Skeletal muscle cell (primary cell): ENCODE measurements at places on chromosomes 11 and 22.
A peak's percentile ranks its signal among the peaks of the same experiment; 100 is the strongest.

GRCh38 chr11:33160587-33160986 is 693 bp downstream of the CSTF3 start:
- no peak for DNase-seq

DNA sequence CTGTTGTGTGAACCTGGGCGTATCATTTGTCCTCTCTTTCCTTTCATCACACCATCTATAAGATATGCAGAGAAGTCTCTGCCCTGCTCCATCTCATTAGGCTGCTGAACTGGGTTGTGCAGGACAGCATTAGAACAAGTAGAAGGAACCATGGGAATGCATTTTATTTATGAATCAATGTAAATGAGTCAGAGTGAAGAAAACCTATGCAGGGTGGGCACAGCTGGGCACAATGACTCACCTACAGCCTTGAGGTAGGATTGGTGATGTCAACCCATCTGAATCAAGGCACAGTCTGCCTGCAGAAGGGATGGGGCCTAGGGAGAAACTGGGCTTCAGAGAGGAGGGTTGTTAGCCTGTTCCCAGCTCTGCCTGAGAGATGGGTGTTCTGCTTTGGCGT is 123.4 kb downstream of the CSNK2A3 start:
- no peak for DNase-seq

GRCh38 chr11:110878513-110878912 is 166.3 kb upstream of the ARHGAP20 start:
- peak; percentile 59 for DNase-seq

DNA sequence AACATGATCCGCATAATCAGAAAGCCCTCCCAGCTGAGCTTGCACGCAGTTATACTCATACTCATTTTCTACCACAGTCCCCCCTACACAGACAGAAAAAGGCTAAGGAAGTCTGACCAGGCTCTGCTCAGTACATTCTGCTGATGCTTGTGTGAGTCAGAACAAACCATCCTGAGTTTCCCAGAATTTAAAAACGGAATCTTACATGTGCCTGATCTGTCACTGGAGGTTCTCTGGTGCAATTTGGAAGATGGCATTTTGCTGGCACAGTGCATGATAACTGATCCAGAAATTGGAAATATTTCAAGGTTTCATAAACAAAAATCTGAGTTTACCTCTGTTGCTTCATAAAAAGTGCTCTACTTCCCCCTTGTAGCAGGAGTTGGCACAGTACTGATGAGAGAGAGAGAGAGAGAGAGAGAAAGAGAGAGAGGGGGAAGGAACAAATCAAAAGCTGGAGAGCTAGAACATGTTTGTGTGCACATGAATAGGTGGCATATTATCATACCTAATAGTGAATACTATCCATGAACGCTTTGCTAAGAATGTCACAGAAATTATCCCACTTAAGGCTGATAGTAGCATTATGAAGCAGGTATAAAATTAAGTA is 1085.3 kb downstream of the DLG2 start:
- no peak for DNase-seq

DNA sequence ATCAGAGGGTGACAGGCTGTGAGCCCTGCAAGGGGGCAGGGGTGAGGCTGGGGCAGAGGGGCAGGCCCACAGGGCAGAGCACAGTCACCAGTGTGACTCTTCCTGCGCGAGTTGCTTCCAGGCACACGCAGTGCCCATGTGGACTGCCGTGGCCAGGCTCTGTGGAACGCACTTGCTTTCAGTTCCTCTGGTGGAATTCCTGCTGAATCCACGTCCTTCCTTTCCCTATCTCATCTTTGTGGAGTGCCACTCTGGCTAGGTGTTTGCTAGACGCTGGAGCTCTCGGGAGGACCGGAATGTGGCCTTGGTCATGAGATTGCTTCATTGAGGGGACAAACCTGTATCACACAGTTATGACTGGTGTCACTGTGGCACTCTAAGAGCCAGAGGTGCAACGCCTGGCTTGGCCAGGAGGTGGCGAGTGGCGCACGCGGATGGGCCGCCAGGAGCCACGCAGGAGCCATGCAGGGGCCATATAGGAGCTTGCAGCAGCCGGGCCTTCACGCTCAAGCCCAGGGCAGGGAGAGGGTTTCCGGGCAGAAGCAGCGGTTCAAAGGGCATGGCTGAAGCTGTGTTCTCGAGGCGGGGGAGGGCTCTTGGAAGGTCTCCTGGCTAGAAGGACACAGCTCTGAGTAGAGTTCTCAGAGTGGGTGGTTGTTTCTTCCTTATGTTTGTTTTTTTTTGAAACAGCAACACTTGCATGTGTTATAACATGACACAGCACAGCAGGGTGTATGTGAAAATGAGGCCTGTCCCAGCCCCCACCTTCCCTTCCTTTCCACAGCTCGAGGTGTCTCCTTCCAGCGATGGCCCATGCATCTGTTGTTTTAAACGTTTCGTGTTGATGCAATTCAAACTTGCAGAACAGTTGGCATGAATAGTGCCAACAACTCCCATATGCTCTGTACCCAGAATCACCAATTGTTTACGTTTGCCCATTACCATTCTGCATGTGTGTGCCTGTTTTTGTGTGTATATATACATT is 36.2 kb downstream of the TBC1D22A start:
- DNase-seq = no peak

- DNase-seq = no peak
These were observed 1.6 kb downstream of the RAC2 start for GRCh38 chr22:37242395-37242918.

DNA sequence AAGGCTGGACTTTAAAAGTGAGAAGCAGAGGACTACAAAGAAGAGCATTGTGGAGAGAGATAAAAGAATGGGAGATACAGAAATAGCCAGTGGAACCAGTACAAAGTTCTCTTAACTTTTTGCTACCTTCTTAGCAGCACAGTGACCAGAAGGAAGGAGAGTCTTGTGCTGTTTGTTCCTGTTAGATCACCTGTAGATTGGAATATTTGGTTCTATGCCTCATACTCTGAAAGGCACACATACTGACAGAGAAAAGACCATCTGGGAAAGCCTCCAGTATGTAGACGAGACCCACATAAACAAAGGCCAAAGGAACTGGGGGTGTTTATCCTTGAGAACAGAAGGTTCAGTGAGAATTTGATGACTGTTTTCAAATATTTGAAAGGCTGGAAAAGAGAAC is 18.7 kb downstream of the RNF141 start:
- no peak for DNase-seq

DNA sequence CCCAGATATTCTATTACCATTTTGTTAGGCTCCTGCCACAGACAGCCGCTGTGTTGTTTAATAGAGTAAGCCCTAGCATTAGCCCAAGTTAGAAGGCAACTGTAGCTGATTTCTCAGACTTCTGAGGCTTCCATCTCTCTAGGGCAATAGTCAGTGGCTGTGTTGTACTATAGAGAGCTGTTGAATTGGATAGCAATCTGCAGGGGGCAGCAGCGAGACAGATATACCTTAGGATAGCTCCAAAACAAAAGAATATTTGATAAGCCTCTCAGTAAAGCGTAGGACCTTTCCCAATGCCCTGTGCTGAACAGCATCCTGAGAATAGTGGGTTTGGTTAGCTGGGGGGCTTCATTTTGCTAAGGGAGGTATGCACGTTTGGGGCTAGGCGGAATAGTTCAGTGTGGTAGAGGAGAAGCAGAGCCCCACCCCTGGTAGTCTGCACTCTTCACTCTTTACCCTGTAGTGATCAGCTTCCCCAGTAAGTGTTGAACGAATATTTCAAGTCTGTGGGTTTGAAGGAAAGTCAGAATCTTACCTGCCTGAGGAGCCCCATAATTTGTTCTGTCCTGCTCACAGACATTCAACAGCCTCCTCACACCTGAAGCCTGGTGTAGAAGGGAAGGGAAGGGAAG is 515.1 kb downstream of the INSC start:
- DNase-seq = no peak

GRCh38 chr11:61752925-61753521 is 587 bp downstream of the MYRF start:
- DNase-seq = no peak

- DNase-seq = no peak
These were observed 936.5 kb downstream of the TBC1D22A start for GRCh38 chr22:47698906-47699305.

- DNase-seq = no peak
These were observed 49.4 kb downstream of the RRAS2 start for GRCh38 chr11:14309425-14310192.

DNA sequence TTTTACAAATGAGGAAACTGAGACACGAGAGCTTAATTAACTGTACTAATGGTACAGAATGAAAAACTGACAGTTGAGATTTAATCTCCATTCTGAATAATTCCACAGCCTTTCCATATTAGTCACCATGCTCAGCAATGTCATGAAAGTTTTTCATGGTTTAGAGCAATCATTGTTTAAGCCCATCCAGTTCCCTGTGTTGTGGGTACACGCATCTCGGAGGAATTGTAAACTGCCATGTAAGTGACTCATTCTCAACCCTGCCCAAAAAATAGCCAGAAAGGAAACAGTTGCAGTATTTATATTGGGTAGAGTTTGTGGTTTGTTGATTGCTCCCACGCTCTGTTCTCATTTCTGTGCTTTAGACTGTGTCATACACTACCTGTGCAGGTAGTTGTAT is 1790.8 kb downstream of the LRRC4C start:
- DNase-seq = no peak

- DNase-seq = no peak
These were observed 107.7 kb upstream of the B3GAT1 start for GRCh38 chr11:134519788-134520187.

DNA sequence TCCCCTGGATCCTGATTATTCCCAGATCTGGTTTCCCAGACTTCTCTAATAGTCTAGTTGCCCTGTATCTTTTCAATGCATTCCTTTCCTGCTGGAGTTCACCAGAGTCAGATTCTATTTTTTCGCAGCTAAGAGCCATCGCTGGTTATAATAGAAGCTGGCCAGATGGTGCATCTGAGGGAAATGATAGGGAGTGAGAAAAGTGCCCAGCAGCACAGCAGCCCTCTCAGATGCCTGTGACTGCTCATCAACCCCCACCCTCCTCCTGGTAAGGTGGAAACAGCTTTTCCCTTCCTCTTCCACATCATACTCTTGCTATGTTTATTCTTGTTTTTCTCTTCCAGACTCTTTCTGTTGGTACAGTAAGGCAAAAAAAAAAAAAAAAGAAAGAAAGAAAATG is 12.8 kb downstream of the OR8A1 start:
- no peak for DNase-seq

- DNase-seq = no peak
These were observed 144.6 kb downstream of the ATG16L2 start for GRCh38 chr11:72958791-72959190.

DNA sequence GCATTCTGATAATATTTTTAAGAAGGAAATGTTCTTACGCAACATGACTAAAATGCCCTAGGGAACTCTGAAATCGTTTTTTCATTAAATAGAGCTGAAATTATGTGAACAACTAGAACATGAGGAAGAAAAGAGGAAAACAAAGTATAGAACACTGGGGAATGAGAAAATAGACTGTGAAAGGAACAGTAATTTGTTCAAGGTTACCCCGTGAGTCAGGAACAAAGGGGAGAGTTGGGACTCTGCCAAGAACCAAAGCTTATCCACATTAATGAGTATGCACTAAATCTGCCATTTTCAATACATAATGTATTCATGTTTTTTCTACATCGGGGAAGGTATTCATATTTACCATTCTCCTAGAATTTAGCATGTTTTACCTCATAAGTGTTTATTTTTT is 961.8 kb upstream of the CCDC90B start:
- DNase-seq = peak; percentile 50

GRCh38 chr11:5808500-5809121 is at the start of gene OR52N2:
TSS of gene OR52N2 (plus strand) at chr11:5808924. CDS start at chr11:5820336, 11,412 bp downstream.
- peak; percentile 15 for DNase-seq

- no peak for DNase-seq
These were observed 722.9 kb upstream of the RAG2 start for GRCh38 chr11:37320921-37321320.

DNA sequence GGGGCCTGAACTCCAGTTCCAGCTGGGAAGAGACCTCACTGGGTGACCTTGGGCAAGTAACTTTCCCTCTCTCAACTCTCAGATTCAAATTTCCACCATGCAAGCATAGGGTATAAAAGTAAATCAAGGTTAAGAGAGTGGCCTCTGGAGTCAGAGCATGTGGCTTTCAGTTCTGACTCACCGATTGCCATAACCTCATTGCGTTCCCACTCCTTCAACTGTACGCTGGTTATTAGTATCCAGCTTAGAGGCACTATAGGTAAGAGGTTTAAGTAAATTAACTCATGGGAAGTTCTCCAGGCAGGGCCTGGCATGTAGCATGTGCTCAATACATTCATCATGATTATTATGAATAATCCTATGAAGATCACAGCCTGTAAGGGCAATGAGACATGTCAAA is 88.3 kb downstream of the FBXO7 start:
- DNase-seq = no peak

GRCh38 chr11:13880634-13881033 is 81.9 kb upstream of the SPON1 start:
- DNase-seq = no peak

DNA sequence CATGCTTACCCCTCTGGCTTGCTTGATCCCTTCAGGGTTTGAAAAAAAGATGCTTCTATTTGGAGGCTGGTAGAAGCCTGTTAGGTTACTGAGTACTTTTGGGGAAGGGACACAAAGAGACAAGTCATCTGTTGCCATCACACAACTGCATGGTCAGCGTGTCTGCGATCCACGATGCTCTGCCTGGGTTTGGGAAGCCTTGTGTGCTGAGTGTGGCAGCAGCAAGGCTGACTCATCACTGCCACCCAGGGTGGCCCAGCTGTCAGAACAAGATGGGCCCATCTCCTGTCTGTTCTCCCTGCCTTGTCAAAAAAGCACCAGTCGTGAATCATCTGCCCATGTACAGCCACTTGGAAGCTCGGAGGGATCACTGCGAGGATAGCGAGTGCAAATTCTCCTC is 26.2 kb downstream of the UBASH3B start:
- DNase-seq = no peak

DNA sequence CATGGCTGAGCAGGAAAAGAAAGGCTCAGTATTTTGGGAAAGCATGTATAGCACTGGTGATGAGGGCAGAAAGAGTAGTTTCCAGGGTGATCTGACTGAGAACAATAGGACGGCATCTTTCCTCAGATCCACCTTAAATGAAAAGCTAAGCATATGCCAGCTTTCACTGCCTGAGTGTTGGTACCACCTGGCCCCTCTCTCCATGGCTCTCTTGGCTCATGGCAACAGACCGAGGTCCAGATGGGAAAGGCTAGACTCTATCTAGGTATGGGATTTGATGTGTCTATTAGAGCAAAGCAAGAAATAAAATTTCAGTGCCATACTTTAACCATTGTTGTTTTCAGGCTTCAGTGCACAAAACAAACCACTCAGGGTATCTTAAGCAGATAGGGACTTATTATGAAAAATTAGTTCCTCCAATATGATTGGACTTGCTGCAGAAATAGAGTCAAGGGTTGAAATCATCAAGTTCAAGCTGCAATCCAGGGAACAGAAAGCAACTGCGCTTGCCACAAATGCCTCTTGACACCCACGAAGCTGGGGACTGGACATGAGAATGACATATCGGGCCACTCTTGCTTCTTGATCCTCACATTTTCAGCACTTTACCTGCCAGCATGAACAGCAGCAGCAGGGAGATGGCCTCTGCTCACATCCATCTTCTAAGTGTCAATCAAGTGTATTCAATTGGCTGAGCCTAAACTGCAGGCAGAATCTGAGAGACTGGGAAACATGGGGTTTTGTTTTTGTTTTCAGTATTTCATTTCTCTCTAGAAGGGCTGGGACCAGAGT is 64.0 kb upstream of the SNX19 start:
- DNase-seq = no peak
